ENCODE measurements at places on chromosomes 4 and X. TPM values are rescaled to one million over a fixed set of nuclear protein-coding genes. Genes with fewer than 3 reads are reported as not detected.

DCAF12L1 gene
- polyA plus RNA-seq, result not detected

DNA sequence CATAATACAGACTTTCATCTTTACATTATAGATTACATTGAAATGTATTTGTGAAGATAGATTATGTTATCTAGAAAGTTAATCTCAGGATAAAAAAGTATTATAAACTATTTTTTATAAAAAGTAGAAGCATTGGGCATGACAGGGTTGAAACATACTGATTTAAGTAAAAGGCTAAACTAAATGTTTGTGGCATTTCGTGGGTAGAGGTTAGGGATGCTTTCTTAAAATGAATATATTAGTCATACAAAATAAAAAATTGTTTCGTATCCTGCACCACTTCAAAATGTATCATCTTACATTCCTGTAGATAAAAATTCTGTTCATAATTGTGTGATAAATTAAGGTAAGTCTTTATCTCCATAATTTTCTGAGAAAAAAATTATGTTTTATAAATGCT lies 603.6 kb downstream of the SPRY1 start:
- DNase-seq, result no peak

DNA sequence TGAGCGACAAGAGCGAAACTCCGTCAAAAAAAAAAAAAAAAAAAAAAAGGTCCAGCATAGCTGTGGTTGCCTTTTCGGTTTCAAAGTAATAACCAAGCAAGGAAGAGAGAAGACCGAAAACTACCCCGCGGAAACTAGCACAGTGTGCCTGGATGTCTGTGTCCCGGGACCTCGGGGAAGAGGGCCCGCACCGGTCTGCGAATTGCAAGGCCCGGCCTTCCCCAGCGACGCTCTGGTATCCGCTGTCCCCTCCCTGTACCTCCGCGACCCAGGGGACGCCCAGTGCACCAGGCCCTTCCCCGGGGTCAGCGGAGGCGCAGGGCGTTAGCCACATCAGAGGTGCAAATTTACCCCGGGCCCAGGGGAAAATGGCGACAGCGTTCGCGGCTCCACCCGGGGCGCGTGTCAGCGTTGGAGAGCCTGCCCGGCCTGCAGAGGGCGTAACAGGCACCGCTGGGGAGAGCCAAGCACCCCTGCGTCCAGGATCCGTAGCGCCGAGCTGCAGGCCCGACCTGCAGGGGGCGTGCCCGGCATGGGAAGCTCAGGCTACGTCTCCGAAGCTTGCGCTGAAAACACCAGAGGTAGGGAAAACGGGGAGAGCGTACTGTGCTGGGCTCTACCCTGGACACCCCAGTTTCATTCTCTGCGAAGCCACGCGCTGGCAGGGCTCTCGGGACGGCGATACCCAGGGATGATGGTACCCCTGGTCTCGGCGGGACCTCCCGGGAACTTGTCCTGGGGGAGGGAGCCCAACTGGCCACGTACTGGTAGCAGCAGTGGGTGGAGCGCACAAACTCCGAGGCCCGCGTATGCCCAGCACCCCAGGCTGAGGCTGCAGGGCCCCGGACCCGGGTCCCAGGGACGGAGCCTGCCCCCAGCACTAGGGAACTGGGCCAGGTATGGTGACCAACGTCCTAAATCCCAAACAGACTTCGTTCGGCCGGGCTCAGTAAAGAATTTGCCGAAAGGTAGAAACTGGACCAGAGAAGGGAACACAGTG lies 16.2 kb downstream of the NKX6-1 start:
- DNase-seq, result no peak

DNA sequence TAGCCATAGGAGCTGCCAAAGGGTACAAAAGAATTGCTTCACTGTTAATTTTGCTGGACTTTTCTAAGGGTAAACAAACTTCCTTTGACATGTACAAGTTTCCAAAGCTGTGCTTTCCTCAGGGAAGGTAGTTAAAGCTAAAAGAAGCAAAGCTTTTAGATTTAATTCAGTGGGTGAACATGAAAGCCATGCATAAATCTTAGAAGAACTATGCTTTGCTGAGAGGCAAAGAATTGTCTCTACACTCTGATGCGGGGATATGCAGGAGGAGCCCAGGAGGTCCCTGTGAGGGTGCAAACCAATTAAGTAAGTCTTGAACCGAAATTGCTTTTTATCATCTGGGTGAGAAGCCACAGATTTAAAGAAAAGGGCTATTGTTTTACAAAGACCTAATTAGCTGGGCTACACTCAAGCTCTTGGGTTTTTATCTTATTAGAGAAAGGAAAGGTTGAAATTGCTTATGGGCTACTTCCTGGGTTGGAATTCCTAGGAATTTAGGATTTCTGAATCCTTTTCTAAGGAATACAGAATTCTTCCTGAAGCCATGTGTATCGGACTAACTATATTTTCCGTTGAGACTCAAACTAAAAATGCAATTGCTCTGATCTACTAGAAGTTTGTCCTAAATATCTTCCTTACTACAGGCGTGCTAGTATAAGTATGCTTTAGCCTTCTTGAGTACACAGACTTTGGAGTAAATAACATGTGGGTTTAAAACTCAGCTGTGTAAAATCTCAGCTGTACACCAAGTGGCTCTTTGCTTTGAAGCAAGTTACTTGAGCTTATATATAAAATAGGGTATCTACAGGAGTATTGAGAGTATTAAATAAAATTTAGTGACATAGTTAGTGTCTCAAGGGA lies 188.4 kb upstream of the ANK2 start:
- DNase-seq, result no peak

PAK3 gene
- polyA plus RNA-seq, result 0.23 TPM

- DNase-seq, result no peak
Observed at GRCh38 chrX:23633834-23634580, 33.3 kb upstream of the PRDX4 start.

- no peak for DNase-seq
Observed at GRCh38 chr4:7183161-7183560, 9.2 kb upstream of the SORCS2 start.

CCSER1 gene
- polyA plus RNA-seq, result 0.60 TPM

- DNase-seq, result no peak
Observed at GRCh38 chr4:69377562-69377961, 97.3 kb downstream of the UGT2B28 start.

MAGEA12 gene
- not detected for polyA plus RNA-seq

DNA sequence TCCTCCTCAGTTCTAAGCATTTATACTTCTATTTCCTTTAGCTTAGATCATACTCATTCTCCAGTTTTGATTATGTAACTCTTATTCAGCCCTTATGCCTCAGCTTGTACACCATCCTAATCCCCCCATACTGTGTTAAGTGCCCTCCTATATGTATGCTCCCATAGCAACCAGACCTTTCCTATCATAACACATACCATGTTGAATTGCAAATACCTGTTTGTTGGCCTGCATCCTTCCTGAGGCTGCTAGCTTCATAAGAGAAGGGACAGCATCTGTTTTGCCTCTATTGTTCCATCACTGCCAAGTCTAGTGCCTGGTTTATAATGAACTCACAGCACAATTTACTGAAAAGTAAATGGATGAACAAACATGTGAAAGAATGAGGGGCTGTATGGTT lies 443.7 kb downstream of the CENPC start:
- no peak for DNase-seq

IQCM gene
- polyA plus RNA-seq, result not detected

ADGRL3 gene
- polyA plus RNA-seq, result not detected

- DNase-seq, result no peak
Observed at GRCh38 chr4:83561381-83561780, 25.5 kb downstream of the GPAT3 start.

DNA sequence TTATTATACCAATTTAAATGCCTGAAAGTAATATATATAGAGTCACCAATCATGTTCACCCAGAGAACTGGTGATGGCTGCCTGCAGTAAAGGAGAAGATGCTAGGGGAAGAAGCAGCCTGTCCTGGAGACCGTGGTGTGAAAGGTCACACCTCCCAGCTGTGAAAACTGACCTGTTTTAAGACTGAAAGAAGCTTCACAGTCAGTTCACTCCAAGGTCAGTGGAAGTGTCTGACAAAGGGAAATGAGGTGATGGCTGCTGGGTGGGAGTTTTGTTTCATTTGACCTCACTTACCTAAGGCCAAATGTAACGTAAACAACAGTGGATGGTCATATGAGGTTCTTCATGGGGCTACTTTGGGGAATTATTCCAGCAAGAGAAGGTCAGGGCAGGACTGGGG lies 352.1 kb upstream of the GATB start:
- DNase-seq, result no peak

SPATA18 gene
- polyA plus RNA-seq, result not detected

- no peak for DNase-seq
Observed at GRCh38 chrX:69179380-69179911, 14.2 kb upstream of the PJA1 start.

DNA sequence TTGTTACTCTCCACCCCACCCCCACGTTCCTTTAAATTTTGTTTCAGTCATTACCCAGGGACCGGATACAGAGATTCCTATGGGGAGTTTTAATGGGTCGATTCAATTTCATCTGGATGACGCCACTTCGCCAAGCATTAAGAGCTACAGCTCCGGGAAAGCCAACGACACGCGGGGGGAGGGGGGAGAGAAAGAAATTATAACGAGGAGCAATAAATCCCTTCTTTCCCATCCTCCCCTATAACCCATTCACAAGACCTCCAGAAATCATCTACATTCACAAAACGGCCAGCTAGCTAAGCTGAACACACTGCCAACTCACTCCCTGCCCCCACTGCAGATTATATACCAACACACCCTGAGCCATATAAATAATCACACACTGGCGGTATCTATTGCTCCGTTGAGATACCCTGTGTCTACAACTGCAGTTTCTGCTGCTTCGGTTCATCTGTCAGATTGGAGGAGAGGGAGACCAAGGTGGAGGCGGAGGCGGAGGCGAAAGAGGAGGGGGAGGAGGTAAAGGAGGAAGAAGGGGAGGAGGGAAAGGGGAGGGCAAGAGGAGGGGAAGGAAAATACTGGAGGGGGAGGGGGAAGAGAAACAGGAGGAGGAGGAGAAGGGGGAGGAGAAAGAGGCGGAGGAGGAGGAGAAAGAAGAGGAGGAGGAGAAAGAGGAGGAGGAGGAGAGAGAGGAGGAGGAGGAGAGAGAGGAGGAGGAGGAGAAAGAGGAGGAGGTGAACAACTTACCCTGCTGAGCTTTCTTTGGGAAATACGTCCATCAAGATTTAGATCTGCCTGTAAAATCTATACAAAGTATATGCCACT lies 113.9 kb upstream of the VAMP7 start:
- DNase-seq, result no peak

GRCh38 chr4:27217261-27217769 lies 356.7 kb downstream of the STIM2 start:
- DNase-seq, result no peak

ADAM29 gene
- polyA plus RNA-seq, result 0.34 TPM

- DNase-seq, result no peak
Observed at GRCh38 chr4:146049802-146050201, 111.2 kb upstream of the ZNF827 start.

GRCh38 chr4:44194365-44194764 lies 254.2 kb downstream of the KCTD8 start:
- no peak for DNase-seq

GRCh38 chrX:103792916-103793544 lies 16.4 kb downstream of the PLP1 start:
- no peak for DNase-seq

- DNase-seq, result no peak
Observed at GRCh38 chr4:109662771-109663170, 40.5 kb downstream of the CASP6 start.

BMPR1B gene
- not detected for polyA plus RNA-seq

GRCh38 chr4:82799006-82799881 lies 648 bp upstream of the SCD5 start:
- DNase-seq, result peak; percentile 6

DNA sequence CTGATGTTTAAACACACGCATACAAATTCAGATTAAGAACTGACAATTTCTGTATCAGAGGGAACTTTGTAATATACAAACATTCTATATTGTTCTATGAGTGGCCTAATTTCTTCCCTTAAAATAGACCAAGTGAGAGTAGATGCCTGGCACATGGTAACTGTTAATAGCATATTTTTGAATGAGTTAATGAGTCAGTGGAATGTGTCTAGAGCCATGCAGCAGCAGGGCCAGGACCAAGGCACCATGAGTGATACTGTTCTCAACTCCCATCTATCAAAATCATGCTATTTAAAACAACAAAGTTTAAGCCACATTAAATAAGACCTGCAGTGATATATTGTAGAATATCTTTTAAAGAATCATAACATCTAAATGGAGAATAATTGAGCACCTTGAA lies 98.3 kb downstream of the ARHGAP24 start:
- DNase-seq, result no peak

DNA sequence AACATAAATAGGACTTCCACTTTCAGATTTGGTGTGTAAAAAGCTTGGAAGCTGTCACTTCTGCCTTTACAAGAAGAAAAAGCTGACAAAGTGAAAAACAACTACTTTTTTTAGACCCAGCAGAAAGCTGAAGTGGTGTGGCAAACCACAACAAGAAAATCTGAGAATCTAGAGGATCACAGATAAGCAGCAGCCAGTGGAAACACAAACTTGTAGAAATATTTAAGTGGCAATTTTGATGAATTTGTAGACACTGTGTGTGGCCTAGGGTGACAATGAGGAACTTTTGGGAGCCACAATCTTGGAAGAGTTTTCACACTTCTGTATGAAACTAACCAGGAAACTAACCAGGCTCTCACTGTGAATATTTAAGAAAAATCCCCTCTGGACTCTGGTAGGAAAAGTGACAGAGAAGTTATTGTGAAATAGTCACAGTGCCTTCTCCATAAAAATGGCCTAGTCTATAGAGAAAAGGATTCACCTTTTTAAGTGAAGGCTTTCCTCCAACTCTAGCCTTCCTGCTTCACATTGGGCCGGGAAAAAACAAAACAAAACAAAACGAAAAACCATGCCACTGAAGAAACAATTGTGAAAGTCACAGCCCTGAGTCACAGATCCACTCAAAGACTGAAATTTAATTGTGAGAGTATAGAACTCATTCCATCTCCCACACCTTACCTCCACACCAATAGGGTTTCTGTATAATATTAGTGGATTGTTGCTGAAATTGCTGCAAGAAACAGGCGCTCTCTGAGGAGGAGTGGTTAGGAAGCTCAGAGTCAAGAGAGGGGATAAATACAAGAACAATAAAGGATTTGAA lies 26.7 kb upstream of the GUCY1A1 start:
- no peak for DNase-seq

DNA sequence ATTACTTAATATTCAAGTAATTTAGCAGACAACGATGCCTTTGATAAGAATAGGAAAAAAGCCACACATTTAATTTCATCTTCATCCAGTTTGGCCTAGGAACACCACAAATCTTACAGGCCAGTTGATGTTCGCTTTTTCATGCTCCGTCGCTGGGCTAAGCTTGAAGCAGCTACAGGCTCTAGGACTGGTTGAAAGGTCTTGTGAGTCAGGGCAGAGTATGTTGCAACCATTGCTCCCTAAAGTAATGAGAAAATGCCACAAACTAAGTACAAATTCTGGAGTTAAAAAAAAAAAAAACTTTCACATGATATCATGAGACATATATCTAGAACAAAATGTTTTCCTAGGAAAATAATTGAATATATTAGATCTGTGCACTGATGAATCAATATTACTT lies 123.8 kb downstream of the RPS6KA6 start:
- no peak for DNase-seq

DNA sequence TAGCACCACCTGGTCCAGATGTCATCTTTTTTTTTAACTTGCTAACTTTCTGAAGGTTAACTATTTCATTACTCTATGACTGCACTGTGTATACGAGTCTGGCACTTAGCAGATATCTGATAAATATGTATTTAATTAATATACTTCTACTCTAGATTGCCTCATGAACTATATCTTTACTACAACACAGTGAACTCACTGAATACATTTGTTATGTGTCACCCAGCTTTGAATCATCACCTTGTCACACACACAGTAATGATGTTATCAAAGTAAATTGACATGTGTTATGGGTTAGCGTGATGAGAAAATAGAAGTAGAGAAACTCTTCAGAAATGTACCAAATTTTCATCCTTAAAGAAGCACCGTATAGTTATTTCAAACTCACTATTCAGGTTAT lies 419.3 kb upstream of the ADGRL3 start:
- DNase-seq, result no peak

Measured in CD4-positive, CD25-positive, alpha-beta regulatory T cell (primary cell).